ENCODE measurements at places on chromosomes 11 and 22.
A peak's percentile ranks its signal among the peaks of the same experiment; 100 is the strongest.

- DNase-seq: no peak
Observed at GRCh38 chr11:120695426-120695825, 183.9 kb downstream of the GRIK4 start.

GRCh38 chr11:71425860-71426259, 22.3 kb downstream of the DHCR7 start:
- peak; percentile 66 for DNase-seq

- no peak for DNase-seq
Observed at GRCh38 chr11:9716275-9717039, 52.6 kb downstream of the SWAP70 start.

DNA sequence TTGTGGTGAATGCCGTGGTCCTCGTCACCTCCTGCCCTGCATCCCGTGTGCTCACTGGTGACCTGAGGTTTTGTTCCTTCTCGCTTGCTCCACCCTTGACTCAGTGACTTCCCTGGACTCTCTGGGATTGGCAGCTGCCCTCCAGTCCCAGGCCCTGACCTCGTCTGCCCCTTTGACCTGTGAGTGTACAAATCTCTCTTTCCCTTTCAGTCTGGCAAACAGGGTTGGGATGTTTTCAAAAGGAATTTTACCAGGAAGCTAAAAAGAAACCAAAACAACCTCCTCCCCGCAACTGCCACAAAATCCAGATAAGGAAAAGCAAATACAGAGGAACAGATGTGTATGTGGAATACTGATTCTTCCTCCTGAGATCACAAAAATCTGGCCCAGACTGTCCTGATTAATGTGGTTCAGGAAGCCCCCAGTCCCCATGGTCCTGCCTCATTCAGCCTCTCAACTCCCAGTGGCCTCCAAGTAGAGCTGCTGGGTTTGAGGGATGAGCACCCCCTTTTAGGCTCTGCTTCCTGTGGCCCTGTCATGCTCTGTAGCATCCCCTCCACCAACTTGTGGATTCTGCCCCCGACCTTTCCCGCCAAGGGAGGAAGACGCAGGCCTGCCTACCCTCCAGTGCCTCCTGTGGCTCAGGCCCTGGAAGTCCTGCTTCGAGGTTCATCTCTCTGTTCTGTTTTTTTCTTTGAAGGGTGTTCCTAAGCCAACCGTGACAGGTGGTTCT, 15.2 kb downstream of the ROBO4 start:
- no peak for DNase-seq

DNA sequence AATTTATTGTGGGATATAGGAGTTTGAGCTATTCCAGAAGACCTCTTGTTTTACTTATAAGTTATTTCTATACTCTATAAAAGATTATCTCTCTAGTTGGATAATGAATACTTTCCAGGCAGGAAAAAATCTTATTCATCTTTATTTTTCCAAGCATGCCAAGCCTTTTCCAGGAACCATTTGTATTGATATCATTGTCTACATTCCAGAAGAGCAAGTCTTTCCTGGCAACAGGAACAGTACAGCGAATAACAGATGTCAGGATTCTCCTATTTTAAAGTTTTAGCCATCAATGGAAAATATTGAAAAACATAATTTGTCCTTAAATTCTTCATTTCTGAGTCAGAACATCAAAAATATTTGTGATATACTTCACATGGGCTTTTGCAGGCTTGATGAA, 5.2 kb upstream of the NXPE1 start:
- DNase-seq: no peak

- no peak for DNase-seq
Observed at GRCh38 chr11:62150887-62151736, 27.3 kb downstream of the INCENP start.

DNA sequence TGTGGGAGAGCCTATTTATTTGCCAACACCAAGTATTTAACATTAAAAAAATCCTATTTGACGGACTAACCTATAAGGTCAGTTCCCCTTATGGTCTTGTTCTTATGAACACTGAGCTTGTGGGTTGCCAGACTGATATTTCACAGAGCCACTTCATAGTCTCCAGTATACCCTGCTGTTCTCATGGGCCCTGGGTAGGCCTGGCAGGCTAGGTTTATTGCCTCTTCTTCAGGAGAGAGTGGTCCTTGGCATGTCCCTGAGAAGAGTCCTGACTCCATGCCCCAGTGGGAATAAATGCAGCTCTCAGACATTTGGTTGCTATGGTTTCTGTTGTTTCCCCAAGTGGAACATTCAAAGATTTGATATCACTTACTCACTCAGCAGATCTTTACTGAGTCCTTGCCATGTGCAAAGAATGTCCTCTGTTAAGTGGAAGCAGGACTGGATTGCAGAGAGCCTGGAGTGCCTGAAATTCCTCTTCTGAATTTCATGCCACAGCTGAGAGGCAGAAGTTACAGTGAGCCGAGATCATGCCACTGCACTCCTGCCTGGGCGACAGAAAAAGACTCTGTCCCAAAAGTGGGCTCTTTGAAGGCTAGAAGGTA, 15.7 kb downstream of the SLC5A1 start:
- no peak for DNase-seq

GRCh38 chr11:57479911-57480310, 19.6 kb downstream of the RTN4RL2 start:
- DNase-seq: no peak

DNA sequence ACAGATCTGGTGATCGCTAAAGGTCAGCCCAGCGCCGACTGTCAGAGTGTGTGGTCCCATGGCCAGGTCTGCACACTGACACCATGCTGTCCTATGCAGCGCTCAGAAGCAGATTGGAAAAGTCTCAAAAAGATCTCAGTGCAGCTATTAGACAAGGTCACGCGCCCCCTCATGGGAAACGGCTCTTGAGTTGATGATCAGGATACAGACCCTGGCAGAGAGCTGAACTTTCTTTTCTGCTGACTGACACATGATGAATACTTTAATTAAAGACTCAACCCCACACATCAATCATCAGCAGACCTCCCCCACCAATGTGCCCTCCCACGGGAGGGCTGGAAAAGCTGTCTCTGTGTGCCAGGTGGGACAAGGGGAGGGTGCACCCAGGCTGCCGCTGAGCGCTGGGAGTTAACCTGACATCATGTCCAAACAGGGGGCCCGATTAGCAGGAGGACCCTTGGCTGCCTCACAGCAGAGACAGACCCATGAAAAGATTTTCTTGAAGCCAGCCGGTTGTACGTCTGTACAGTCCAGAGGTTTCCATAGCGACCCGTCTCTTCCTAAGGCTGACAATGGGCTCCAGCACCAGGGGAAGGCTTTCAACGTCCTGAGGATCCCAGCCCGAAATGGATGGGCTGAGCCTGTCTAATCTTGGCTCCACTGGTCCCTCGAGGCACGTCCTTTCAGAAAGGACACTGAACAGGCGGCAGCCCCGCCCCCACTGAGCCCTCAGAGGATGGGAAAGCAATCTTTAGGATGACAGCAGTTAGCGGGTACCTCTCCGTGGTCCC, 26.9 kb downstream of the RASD2 start:
- no peak for DNase-seq

- DNase-seq: peak; percentile 49
Observed at GRCh38 chr22:20979243-20979809, 2.8 kb upstream of the LZTR1 start.

DNA sequence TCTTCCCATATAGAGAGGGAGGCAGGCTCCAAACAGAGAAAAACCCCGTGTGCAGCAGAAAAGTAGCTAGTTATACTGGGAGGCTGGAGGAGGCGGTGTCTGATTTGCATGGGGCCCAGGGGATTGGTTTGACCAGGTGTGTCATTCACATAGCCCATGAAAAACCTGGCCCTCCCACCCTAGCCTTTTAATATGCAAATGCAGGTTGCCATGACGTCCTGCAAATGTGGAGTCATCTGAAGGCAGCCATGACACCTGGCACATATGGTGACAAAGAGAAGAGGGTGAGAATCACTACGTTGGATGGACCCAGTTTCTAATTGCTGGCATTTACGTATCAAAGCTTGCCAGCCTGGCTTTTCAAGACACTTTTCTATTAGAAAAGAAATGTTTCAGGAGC, 57.8 kb downstream of the FAM181B start:
- no peak for DNase-seq

GRCh38 chr11:69165775-69166174, 10.0 kb downstream of the SMIM38 start:
- no peak for DNase-seq

- DNase-seq: no peak
Observed at GRCh38 chr22:22605074-22605404, 39.4 kb upstream of the GGTLC2 start.

- DNase-seq: no peak
Observed at GRCh38 chr22:38347181-38347943, 30.1 kb upstream of the CSNK1E start.

DNA sequence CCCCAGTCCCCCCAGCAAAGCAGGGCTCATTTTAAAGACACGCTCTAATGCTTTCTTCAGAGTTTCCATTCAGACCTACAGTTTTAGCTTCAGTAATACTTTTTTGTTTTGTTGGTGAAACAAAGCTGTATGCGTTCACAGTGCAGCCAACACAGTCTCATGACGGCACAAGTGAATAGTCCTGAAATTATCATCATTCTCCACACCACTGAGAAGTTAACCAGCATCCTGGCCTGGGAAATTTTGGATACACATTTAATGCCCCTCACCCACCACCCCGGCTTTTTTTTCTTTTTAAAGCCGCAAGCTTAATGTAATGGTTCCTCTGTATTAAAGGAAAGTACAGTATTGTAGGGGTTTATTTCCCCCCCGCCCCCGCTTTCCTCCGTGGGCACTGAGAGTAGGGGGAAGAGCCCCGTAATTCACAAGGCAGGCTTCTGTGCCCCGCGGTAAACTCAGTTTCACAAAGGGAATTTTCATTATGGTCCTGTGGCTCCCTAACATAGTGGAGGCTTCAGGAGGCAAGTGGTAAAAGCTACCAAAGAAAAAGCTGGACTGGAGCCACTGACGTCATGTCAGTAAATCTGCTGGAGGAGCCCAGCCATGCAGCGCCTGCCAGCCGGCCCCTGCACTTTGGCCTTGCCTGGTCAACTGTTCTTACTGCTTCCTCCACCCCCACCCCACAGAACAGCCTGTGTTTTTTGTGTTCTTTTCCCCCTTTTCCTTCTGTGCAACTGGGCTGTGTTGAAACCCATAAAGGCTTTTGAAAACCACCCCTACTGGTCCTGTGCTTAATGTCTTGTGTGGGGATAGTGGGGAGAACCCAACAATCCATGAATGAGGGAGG, 18.2 kb downstream of the TEAD1 start:
- DNase-seq: no peak

DNA sequence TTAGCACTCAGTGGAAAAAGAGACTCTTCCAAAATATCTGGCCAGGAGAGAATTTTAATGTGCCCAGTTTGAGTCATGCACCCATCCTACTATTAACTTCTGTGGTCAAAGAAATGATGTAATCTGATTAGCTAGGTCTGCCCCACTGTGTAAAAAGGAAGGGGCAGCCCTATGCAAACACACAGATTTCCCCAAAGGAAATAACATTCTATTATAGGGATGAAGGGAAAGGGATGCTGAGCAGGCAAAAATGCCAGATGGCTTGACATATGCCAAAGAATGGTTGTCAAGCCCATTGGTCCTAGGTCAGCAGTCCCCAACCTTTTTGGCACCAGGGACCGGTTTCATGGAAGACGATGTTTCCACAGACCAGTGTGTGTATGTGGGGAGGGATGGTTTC, 43.3 kb upstream of the PAK1 start:
- DNase-seq: no peak

- peak; percentile 22 for DNase-seq
Observed at GRCh38 chr11:104005234-104005855, 31.1 kb upstream of the DDI1 start.

DNA sequence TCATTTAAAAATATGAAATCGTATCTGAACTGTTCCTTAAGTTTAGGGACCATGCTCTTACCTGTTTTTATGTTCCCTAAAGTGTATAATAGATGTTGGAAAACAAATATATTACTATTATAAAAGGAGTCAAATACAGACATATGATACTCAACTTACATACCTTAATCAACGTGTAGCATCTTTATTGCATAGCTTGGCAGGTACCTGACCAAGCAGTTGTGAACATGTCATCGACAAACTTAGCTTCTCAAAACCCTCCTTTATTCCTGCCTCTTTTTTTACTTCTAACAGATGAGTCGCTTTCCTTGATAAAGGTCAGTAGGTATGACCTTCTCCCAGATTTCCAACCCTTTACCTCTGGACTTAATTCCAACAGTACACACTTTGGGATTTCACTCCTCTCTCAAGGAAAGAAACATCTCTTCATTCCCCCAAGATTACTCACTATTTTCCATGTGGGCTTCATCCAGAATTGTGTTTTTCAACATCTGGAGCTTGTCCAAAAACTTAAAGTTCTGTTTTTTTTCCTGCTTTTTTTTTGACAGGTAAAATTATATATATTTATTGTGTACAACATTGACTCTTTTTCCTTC, 11.9 kb downstream of the HIPK3 start:
- no peak for DNase-seq

DNA sequence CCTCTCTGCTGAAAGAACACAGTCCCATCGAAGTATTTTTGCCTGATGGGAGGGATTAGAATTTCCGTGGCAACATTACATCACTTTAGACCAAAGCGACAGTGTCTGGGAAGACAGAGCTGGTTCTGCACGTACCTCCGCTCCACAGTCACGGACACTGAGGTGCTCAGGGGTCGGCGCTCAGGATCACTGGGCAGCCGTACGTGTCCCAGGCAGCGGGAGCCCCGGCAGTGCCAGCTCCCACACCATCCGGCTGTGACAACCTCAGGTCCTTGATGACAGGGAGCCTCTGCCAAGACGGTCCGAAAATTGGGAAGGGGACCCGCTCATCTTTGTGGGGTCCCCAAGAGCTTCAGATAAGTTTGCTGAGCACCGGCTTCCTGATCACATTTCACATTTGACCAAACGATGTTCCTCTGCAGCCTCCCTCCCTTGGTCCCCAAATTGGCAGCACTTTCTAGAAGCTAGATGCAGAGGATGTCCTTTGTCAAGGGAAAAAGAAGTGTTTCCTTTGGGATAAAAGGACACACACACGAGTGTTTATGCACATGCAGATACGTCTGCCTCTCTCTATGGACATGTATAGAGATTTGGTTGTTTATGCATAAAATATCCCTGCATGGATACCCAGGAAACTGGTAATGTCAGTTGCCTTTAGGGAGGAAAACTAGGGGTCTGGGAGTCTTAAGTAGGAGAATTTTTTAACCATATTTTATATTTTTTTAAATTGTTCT, 61.6 kb upstream of the LINC01488 start:
- DNase-seq: no peak

Data from epithelial cell of prostate (primary cell).